Prostate gland (tissue), 2 donors: ENCODE measurements at places on chromosomes 4 and X. TPM values are rescaled to one million over a fixed set of nuclear protein-coding genes. Genes with fewer than 3 reads are reported as not detected.

Gene ANOS1
- total RNA-seq, result 23.6 TPM

Gene OPN1MW2
- total RNA-seq, result not detected

Gene ABLIM2
- total RNA-seq, result 2.6 TPM

DNA sequence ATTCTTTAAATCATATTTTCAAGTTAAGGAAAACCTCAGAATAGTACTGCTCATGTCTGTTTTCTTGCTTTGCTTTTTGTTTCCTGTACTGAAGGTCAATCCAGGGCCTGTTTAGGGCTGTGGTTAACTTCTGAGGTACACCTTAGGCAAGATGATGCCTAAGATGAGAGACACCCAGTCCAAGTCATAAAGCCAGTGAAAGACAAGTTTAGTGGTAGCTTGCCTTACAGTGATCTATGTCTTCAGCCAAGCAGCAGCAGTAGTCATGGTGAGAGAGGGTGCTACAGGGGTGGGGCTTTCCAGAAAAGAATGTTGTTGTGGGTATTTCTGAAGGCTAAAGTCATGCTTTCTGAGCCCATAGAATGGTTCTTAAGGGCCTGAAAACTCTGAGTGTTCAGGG is 173.7 kb downstream of the VSIG4 start:
- DNase-seq, result no peak

Gene GAGE1
- 9.8 TPM for total RNA-seq

Gene CTSO
- 37.5 TPM for total RNA-seq

Gene SHOX
- total RNA-seq, result not detected

Gene TLR1
- 7.4 TPM for total RNA-seq

- DNase-seq, result no peak
These were observed 11.0 kb upstream of the VCX3B start for GRCh38 chrX:8453611-8454010.

GRCh38 chr4:121148000-121148399 is 16.1 kb downstream of the TNIP3 start:
- DNase-seq, result no peak

Gene ARHGAP6
- 73.7 TPM for total RNA-seq

Gene WDR17
- 5.7 TPM for total RNA-seq

- no peak for DNase-seq
These were observed 100.5 kb upstream of the PCDH7 start for GRCh38 chr4:30619679-30620078.

- peak; percentile 20 for DNase-seq
These were observed 92.2 kb downstream of the PALLD start for GRCh38 chr4:168588916-168589531.

DNA sequence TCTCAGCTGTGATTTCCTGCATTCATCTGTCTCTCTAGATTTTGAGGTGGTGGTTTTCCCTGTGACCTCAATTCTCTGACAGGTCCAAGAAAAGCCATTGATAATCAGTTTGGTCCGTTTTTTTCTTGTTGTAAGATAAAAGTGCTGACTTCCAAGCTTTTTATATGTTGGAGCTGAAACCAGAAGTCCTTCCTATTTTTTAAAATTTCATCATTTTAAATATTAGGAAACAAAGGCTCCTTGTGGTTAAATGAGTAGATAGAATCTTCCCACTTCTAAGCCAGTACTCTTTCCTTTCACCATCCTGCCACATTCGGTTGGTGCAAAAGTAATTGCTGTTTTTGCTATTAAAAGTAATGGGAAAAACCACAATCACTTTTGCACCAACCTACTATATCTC is 18.3 kb downstream of the RNF175 start:
- no peak for DNase-seq
